ENCODE measurements at places on chromosomes 13 and 19.

- no peak for DNase-seq
These were observed 117.8 kb upstream of the IRS2 start for GRCh38 chr13:109904218-109904617.

DNA sequence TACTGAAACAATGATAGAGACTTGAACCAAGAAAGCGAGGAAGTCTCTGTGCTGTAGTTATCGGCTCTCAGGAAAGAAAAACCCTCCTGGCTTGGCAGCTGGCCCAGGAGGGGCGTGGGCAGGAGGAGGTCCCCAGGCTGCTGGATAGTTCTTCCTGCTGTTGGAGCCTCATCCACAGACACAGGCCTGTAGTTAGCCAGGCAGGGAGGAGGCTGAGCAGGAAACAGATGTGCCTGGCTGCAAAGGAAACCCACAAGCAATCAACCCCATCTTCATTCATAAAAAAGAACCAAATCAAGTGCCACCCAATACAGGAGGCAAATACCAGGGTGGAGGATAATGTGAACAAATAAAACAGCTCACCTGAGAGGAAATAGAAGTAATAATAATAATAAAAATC is 86.2 kb downstream of the IRS2 start:
- DNase-seq = no peak

- DNase-seq = no peak
These were observed 659.9 kb upstream of the KLF12 start for GRCh38 chr13:74794147-74794546.

DNA sequence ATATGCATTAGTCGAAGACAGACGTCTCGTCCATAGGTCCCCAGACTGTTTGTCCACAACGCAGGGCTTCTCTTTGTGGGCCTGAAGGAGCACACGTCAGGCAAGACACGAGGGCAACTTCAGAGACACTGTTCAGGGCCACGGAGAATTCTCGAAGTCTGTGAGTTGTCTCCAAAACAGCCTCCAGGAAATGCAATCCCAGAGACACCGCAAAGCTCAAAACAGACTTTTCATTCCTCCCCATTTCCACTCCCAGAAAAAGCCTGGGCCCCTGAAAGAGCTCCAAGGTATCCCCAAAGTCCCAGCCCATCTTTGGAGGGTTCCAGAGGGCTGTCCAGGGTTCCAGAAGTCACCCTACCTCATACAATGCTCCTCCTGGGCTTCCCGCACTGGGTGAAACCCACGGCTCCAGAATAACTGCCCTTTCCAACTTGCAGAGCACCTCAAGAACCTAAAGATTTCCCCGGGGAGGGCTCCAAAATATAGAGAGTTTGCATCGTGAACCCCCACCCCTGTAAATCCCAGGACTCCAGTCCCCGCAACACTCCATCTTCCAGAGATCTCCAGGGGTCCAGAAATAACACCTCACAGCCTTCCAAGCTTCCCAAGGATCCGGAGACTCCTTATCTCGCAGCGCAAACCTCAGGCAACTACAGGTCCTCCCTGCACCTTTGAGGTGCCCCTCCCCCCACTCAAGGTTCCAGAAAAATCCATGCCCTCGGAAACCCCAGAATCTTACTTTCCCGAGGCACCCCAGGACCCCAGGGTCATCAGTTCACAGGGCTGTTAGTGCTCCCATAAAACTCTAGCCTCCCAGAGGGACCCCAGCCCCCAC is 687 bp upstream of the FTL start:
- no peak for DNase-seq

GRCh38 chr13:114061047-114061446 is 71.4 kb downstream of the RASA3 start:
- no peak for DNase-seq

DNA sequence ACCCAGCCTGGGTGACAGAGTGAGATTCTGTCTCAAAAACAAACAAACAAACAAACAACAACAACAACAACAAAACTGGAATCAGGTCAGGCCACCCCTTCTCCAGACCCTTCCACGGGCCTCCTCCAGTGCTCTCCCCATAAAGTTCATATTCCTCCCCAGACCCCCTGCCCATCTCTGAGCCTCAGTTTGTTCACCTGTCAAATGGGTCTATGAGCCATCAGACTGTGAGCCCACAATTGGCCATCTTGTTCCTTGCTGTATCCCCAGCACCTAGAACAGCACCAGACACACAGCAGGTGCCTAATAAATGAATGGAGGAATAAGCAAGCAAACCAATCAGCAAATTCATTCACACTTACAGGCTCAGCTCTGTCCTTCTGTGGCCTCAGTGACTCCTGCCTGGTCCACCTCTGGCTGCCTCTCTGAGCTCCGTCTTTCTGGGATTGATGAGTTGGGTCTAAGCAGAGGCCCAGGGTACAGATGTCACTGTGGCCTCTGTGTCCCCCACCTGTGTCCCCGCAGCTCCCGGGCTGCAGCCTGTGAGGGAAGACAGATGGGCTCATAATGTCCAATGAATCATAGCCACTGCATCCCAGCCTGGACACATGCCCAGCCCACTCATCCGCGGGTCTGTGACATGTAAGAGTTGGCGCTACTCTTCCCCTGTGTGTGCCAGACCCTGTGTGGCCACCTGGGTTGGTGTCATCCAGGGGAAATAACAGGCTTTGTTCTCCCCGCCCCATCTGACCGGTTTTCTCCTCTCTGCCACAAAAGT is 19.6 kb upstream of the PTPRS start:
- DNase-seq = no peak

DNA sequence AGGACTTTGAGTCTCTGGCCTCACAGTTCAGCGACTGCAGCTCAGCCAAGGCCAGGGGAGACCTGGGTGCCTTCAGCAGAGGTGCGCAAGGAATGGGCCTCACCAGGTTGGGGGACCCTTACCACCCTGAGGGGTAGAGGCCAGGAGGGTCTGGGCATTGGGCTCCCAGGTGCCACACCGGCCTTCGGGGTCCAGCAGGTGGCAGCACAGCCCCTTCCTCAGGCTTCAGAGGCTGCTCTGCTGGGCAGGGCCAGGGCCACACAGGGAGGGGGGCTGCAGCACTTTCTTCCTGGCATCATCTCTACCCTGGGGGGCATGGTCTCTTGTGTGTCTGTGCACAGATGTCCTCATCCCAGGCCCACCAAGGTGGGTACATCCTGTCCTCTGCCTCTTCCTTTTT is 12.9 kb downstream of the PIN1 start:
- no peak for DNase-seq

DNA sequence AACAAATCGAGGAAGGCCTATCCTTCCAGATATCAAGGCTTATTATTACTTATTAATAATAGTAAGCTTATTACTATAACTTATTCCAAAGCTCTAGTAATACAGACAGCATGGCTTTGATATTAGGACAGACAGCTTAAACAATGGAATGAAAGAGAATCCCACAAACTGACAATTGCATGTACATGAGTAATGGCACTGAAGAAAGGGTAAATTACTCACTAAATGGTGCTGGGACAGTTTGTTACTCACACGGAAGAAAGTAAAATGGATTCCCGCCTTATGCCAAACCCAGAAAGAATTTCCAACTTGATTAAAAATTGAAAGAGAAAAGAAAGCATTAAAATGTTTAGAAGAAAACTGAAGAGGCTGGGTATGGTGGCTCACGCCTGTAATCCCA is 60.3 kb downstream of the MIPEP start:
- DNase-seq = no peak

DNA sequence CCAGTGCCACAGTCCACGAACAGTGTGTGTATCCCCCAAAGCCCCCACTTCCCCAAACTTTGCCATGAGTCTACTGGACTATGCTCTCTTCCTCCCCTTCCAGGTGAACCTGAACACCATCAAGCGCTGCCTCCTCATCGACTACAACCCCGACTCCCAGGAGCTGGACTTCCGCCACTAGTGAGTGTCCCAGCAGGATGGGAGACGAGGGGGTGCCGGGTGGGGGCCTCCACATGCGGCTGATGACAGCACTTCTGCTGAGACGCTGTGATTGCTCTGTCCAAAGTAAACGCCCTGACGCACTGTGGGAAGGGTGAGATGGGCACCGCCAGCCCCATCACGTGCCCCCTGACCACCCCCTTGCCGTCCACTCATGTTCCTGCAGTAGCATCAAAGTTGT is 2.0 kb upstream of the P2RY11 start:
- no peak for DNase-seq

- no peak for DNase-seq
These were observed 27.6 kb downstream of the CPT1C start for GRCh38 chr19:49718511-49718910.

DNA sequence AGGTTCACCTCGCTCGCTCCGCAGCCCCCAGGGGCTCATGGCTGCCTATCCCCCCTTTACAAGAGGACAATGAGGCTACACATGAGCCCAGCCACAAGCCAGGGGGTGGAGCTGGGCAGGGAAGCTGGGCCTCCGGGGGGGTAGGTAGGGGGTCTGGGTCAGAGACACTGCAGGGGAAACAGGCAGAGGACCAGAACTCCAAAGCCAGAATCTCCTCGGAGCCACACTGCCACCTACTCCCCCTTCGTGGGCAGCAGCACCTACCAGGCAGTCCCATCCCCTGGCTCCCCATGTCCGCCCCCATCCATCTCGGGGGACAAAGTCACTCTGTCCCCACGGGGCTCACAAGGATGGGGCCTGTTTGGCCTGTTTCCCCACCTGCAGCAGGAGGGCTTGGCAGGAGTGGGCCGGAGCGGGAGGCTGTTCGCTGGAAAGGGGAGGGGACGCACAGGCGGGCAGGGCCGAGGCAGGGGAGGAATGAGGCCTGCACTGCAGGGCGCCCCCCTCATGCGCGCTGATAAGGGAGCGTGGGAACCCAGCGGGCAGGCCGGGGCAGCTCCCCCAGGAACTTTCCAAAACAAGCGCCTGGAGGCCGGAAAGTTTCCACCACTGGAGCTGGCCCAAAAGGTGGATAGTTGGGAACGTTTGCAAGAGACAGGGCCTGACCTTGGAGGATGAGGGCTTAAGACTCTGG is 545 bp upstream of the ISYNA1 start:
- DNase-seq = no peak

DNA sequence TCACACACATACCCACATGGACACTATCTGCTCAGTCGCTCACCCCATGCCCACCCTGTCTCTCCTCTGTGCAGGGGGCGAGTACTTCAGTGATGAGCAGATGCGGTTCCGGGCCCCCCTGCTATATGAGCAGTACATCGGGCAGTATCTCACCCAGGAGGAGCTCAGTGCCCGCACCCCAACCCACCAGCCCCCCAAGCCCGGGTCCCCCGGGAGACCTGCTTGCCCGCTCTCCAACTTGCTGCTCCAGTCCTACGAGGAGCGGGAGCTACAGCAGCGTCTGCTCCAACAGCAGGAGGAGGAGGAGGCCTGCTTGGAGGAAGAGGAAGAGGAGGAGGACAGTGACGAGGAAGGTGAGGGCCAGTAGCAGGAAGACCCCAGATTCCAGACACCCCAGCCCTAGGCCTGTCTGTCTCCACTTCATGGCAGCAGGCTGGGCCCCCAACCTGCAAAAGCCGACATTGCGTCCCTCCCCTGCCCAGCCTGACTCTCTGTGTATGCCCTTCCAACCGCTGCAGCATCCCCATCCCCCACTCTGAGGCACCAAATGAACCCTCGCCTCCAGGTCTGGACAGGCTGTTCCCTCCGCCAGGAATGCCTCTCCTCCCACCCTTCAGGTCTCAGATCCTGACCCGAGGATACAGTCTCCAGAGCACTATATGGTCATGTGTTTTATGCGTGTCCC is 9.7 kb downstream of the CCDC97 start:
- no peak for DNase-seq
